ENCODE measurements at places on chromosomes 2 and 18.
A peak's percentile ranks its signal among the peaks of the same experiment; 100 is the strongest.

DNA sequence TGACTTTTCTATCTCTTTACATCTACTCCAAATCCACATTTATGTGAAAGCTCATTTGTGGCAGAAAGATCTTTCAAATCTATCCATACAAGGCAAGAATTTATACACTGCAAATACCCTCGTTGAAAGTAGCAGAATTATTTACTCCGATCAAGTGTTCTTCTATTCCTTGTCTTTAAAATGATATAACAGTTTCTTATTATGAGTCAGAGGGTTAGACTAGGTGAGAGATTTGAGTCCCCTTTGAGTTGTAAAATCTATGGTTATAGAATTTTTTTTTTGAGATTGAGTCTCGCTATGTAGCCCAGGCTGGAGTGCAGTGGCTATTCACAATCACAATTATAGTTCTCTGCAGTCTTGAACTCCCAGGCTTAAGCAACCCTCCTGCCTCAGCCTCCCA lies 5.6 kb upstream of the GREB1 start:
- no peak for DNase-seq

- DNase-seq: no peak
Measured at GRCh38 chr2:191451116-191451515, 205.9 kb downstream of the MYO1B start.

DNA sequence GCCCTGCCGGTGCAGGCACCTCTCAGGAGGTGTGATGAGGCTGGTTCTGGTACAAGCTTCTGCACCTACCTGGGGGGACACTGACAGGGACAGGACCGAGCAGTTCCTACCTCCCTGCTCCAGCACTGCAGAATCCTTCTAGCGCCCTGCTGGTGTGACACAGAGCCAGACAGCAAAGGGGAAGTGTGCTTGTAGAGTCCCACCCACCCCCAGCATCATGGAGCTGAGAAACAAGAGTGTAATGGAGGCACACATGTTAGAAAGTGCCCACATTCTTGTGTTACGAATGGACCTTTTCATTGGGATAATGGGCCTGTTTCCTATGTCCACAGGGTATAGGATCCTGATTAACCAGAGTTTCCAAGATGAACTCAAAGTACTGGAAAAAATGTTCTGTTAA lies 38.3 kb downstream of the OXER1 start:
- peak; percentile 20 for DNase-seq

DNA sequence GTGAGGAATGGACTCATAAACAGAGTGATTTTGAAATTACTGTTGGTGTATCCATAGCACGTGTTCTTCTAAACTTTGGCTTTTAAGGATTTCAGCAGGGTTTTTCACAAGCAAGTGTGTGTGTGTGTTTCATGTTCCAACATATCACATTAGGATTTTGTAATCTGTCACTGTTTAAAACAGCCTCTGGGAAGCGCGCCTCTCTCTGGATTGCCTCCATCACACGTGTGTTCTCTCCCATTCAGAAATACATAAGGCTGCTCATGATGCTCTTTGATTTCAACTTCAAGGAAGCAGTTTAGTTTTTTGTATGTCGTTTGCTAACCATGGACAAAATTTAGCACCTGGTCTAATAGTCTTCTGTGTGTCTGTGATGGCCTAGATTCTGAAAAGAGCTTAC lies 370.4 kb downstream of the MTX2 start:
- peak; percentile 57 for DNase-seq
